ENCODE measurements at places on chromosomes 1 and 21. TPM values are rescaled to one million over a fixed set of nuclear protein-coding genes. Genes with fewer than 3 reads are reported as not detected.

The SELE gene
- total RNA-seq = not detected

The LY9 gene
- not detected for total RNA-seq

The FCRLB gene
- 0.19 TPM for total RNA-seq

The C1orf21 gene
- 117 TPM for total RNA-seq

The SLC26A9 gene
- not detected for total RNA-seq

The SPATA1 gene
- total RNA-seq = 3.3 TPM

The CELA2B gene
- not detected for total RNA-seq

- DNase-seq = no peak
Observed at GRCh38 chr1:169456029-169456428, 28.8 kb upstream of the CCDC181 start.

DNA sequence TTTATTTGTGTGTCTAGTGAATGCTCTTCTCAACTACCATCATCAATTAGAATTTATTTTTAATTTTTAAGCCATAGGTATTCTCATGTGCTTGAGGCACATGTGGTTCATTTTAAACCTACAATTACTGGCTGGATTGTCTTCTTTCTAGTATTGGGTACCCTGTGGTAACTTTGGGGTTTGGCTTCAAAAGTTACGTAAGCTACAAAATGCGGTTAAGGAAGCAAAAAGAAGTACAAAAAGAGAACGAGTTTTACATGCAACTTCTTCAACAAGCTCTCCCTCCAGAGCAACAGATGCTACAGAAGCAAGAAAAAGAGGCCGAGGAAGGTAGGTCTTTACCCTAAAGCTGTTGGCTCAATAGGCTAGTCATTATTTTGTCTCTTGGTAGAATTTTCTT, 25.8 kb downstream of the MACO1 start:
- DNase-seq = no peak

- DNase-seq = no peak
Observed at GRCh38 chr1:226658546-226659125, 80.4 kb downstream of the ITPKB start.

DNA sequence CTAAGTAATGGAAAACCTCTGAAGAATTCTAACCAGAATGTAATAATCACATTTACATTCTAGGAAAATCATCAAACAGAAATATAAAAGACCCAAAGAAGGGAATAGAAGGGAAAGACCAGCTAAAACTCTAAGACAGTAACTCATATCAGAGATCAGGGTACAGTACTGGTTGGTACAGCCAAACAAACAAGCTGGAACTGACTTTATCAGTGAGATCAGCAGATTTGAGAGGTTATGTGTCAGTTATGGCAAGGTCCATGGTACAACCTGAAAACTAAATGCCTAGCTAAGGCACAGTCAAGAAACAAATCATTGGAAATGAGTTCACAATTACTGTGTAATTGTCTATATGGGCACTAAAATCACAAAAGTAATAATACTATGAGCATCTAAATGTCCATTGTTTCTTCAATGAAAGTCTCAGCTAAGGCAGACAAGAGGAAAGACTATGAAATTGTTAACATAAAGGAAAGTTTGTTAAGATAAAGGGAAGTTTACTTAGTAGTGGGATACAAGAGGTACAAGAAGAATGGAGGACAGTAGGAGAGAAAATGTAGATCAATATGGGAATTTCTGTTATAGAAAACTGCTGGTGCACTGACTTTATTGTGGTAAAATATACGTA, 75.8 kb downstream of the TRIM33 start:
- no peak for DNase-seq

- no peak for DNase-seq
Observed at GRCh38 chr1:201461645-201462441, 7.1 kb downstream of the PHLDA3 start.

DNA sequence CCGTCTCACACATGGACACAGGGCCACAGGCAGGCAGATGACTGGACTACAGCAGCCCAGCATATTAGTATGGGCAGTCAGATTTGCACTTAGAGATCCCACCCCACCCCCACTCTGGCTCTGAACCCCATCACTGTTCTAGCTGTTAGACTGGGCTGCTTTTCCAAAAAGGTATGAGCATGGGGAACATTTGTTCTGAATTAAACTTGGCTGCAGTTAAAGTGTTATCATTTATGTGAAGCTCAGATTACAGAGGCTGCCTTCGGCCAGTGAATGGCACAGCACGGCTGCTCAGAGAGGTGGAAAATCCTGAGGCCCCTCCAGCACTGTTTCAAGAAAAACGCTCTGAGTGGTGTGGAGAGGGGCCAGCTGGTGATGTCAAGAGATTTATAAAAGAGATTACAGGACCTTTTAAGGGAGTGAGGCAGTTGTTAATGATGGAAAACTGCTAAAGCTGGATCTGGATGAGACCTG, 6.9 kb upstream of the NOS1AP start:
- peak; percentile 73 for DNase-seq

- DNase-seq = no peak
Observed at GRCh38 chr1:218945050-218945449, 228.6 kb upstream of the LYPLAL1 start.

DNA sequence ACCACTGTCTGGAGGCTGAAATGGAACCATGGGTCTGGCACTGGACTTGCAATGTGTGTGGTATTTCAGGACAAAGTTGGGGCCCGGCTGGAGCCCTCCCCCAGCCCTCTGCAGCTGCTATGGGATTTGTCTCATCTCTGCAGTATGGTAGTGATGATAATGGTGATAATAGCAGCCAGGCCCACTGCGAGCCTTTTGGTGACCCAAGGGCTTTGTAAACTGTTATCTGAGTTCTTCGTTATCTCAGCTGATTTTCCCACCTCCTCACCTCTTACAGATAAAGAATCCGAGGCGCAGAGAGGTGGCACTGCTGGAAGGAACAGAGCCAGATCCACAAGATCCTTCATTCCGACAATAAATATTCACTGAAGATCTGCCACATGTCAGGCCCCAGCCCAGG, 11.7 kb upstream of the WNT4 start:
- DNase-seq = no peak

DNA sequence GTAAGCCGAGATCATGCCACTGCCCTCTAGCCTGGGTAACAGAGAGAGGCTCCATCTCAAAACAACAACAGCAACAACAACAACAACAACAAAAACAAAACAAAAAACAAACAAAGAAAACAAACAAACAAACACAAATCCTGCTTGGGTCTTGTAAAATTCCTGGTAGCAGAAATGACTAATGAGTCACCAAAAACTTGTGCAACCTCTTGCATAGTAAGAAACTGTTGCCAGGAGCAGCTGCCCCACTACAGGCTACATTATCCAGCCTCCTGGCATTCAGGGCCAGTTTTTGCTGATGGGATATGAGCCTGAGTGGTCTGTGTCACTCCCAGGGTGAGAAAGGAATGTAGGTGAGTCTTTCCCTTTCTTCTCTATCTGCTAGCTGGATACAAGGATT, 245.4 kb downstream of the TNR start:
- no peak for DNase-seq

- no peak for DNase-seq
Observed at GRCh38 chr1:9400425-9401079, 107.9 kb downstream of the SPSB1 start.

GRCh38 chr21:30958741-30959140, 77.4 kb upstream of the KRTAP11-1 start:
- DNase-seq = no peak

GRCh38 chr1:47244339-47244862, 12.4 kb upstream of the TAL1 start:
- no peak for DNase-seq

DNA sequence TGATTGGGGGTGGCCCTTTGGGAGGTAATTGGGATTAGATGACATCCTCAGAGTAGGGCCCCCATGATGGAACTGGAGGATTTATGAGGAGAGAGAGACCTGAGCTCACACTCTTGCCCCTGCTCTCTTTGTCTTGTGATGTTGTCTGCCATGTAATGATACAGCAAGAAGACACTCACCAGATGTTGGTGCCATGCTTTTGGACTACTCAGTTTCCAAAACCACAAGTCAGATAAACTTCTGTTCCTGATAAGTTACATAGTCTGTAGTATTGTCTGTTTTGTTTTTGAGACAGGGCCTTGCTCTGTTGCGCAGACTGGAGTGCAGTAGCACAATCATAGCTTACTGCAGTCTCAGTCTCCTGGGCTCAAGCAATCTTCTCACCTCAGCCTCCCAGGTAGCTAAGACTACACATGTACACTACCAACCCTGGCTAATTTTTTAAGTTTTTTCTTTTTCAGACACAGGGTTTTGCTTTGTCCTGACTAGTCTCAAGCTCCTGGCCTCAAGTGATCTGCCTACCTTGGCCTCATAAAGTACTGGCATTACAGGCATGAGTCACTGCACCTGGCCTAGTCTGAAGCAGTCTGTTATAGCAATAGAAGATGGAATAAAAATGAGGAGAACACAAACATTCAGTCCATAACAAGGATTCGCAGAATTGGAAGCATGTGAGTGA, 115.0 kb upstream of the GALNT2 start:
- DNase-seq = no peak

DNA sequence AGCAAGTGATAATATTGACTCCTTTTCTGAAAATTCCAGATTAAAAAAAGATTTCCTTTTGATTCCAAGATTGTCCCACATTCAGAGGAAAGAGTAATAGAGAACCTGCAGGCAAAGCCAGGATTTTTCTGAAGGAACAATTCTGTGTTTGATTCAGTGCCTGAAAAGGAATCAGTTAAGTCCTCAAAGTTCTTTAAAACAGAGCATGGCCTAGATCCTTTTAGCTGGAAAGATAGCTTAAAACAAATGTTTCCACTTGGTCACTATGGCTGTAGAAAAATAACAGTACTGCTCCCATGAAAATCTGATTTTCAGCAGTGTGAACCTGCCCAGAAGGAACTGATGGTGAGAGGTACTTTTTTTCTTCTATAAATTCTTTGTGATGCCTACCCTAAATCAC, 41.8 kb downstream of the HS2ST1 start:
- no peak for DNase-seq

DNA sequence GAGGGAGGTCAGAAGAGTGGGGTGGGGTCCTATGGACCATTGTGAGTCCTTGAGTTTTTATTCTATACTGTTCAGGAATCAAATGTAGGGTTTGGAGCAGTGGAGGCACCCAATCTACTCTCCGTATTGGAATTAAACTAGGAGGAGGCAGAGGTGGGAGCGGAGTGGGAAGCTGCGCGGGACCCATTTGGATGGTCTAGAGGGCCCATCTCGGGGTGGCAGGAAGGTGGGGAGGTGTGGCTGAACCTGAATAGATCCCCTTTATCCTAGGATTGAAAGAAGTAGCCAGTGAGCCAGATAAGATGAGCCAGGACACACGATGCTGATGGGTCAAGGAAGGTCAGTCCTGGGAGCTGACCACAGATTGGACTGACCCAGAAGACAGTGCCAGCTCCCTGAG, 325.8 kb downstream of the AJAP1 start:
- no peak for DNase-seq
